ENCODE measurements at places on chromosomes 2 and 18.

GRCh38 chr2:162113776-162114168, 38.3 kb downstream of the GCG start:
- no peak for DNase-seq

GRCh38 chr2:46177461-46178089, 119.6 kb upstream of the EPAS1 start:
- DNase-seq: no peak

DNA sequence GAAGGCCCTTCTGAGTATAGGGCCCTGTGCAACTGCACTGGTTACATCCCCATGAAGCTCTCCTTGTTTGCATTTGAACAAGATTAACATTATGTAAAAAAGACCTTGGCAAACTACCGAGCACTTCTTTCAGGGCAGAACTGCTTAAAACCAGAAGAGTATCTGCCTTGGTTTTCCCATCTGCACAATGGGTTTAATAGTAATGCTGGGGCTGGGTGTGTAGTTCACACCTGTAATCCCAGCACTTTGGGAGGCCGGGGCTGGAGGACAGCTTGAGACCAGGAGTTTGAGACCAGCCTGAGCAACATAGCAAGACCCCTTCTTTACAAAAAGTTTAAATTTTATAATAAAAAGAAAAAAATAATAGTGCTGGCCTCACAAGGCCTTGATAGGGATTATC, 8.5 kb downstream of the PLA2R1 start:
- no peak for DNase-seq

DNA sequence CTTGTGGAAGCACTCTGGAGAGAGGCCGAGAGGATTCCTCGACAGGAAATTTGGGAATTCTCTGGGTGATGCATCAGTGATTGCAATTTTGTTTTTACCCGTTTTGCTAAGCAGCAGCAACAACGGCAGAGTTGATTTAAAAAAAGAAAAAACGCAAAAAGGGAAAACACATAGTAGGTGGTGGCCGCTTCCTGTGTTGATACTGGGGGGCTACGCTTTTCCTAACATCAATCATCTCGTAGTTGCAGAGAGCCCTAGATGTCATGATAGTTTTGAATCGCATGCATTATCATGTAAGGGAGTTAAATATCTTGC, 271 bp upstream of the RBM43 start:
- DNase-seq: no peak

- no peak for DNase-seq
Measured at GRCh38 chr2:925309-925708, 25.3 kb upstream of the SNTG2 start.

Data from stimulated activated CD8-positive, alpha-beta memory T cell treated with anti-CD3 and anti-CD28 coated beads, Interleukin-12 subunit alpha, Interleukin-12 subunit beta, amount 100 ng/mL, for 4 hours (primary cell).